ENCODE measurements at places on chromosomes 5 and 9.

GRCh38 chr5:178940569-178941360 is at the start of gene ZNF454:
ZNF454 (plus strand) TSS chr5:178941198; CDS start chr5:178942792, 1,594 bp downstream.
- DNase-seq: no peak

DNA sequence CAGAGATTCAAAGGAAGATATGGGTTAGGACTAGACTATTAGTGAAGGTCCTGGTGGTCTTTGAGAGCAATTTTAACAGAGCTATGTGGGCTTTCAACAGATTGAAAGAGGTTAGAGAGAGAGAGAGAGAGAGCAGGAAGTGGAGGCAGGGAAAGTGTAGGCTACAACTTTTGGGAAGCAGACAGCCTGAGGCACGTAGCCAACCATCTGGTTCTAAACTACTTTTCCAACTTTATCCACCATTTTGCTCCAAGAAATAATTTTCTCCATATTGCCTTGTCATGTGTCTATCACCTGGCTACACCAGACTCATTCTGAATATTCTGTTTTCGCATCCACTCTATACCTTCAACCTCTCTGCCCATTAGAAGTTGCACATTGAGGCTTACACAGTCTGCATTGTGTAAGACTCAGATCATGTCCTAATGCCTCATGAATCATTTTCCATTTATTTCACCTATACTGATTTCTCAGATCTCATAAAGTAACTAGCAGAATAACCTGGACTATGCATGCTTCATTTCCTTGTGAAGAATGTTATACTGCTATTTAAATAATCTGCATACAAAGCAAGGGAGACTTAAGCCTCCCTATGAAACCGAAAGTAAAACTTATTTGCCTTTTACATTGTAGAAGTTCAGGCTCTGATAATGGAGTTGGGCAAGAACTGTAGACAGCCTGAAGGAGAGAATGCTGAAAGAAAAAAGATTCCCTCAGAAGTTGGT is 235.6 kb downstream of the ELAVL2 start:
- no peak for DNase-seq

DNA sequence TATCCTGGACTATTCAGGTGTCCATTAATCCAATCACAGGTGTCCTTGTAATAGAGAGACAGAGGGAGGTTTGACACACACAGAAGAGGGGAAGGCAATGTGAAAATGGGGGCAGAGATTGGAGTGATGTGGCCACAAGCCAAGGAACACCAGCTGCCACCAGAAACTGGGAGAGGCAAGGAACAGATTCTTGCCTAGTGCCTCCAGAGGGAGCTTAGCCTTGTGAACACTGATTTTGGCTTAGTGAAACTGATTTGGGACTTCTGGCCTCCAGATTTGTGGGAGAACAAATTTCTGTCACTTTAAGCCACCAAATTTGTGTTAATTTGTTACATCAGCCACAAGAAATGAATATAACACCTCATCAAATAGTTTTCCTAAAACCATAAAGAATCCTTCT is 416.2 kb downstream of the ENC1 start:
- DNase-seq: no peak

- no peak for DNase-seq
Measured at GRCh38 chr9:112041199-112041535, 133.9 kb downstream of the SUSD1 start.

DNA sequence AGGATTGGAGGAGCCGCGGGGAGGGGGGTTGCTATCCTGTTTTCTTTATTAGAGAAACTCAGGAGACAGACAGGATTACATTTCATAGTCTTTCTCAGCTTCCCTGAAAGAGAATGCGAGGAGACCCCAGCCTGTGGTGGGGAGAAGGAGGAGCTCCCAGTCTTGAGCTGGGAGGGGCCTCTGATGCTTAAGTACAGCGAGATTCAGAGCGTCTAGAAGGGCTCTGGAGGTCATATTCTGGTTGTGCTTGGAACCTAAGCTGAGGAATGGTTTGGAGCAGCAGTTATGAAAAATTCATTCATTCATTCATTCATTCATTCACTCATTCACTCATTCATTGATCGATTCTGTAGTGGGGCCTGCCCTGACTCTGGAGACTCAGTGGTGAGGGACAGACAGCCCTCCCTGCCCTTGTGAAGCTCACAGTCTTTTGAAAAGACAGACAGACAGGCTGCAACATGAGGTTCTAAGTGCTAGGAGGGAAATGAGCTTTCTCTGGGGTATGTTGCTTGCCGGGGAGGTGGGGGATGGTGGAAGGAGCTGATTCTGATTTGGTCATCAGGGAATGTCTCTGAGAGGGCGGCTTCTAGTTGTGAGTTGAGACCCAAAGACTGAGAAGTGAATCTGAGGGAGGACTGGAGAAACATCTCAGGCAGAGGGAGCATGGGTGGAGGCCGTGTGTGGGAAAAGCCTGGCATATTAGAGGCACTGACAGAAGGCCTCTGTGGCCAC is 2.5 kb upstream of the SPRY4 start:
- DNase-seq: no peak

GRCh38 chr9:137374131-137374845 is 48.7 kb downstream of the EXD3 start:
- DNase-seq: no peak

GRCh38 chr9:114459464-114459863 is 45.8 kb downstream of the WHRN start:
- no peak for DNase-seq

All from CD4-positive, alpha-beta T cell treated with Interleukin-1 beta for 1 hour (primary cell).